ENCODE measurements at places on chromosomes 16 and 17.

DNA sequence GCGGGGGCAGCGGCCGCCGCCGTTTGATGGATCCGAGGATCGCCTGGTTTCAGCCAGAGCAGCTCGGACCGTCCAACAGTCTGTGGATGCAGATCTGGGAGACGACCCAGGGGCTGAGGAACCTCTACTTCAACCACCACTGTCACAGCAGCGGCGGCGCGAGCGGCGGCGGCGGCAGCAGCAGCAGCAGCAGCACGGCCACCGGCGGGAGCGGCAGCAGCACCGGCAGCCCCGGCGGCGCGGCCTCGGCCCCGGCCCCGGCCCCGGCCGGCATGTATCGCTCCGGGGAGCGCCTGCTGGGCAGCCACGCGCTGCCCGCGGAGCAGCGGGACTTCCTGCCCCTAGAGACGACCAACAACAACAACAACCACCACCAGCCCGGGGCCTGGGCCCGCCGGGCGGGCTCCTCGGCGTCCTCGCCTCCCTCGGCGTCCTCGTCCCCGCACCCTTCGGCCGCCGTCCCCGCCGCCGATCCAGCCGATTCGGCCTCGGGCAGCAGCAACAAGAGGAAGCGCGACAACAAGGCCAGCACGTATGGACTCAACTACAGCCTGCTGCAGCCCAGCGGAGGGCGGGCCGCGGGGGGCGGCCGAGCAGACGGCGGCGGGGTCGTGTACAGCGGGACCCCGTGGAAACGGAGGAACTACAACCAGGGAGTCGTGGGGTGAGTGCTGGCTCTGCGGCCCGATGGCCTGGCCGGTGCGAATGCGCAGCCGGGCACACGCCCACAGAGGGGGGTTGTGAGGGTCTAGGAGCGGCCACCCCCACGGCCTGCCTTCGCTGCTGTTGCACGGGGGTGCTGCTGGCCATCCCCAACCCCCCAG, 702 bp downstream of the TENT4B start:
- no peak overlapping the region for H3K27ac ChIP-seq
- H3K4me1 ChIP-seq = peaks cover 18% of the 10 kb centered on the region
- H3K36me3 ChIP-seq = peaks cover 1% of the 10 kb centered on the region
- DNase-seq = peak; percentile 28
- H3K27me3 ChIP-seq = no peaks in the 10 kb centered on the region

DNA sequence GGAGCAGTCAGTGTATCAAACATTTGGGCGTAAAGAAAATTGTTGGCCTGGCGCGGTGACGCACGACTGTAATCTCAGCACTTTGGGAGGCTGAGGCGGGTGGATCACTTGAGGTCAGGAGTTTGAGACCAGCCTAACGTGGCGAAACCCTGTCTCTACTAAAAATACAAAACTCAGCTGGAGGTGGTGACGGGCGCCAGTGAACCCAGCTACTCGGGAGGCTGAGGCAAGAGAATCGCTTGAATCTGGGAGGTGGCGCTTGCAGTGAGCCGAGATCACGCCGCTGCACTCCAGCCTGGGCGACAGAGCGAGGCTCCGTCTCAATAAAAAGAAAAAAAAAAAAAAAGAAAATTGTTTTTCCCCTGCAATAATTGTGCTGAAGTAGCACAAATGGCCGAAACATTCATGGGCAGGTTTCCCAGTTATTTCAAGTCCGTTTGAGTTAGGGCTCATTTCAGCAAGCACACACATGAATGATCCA, 1.4 kb downstream of the GCSH start:
- DNase-seq = no peak
- peaks cover 7% of the 10 kb centered on the region for H3K4me1 ChIP-seq
- no peaks in the 10 kb centered on the region for H3K27me3 ChIP-seq
- H3K4me3 ChIP-seq = peak overlapping the region; percentile 77

- H3K36me3 ChIP-seq = peaks cover 13% of the 10 kb centered on the region
- H3K4me3 ChIP-seq = no peak overlapping the region
- H3K27ac ChIP-seq = no peak overlapping the region
- no peaks in the 10 kb centered on the region for H3K27me3 ChIP-seq
Measured at GRCh38 chr17:51305182-51305581, 44.8 kb downstream of the UTP18 start.

GRCh38 chr17:73043686-73044581, 48.6 kb downstream of the SLC39A11 start:
- H3K36me3 ChIP-seq = peaks cover 4% of the 10 kb centered on the region
- no peak overlapping the region for H3K27ac ChIP-seq
- H3K27me3 ChIP-seq = peaks cover 10% of the 10 kb centered on the region
- no peak overlapping the region for H3K4me3 ChIP-seq

DNA sequence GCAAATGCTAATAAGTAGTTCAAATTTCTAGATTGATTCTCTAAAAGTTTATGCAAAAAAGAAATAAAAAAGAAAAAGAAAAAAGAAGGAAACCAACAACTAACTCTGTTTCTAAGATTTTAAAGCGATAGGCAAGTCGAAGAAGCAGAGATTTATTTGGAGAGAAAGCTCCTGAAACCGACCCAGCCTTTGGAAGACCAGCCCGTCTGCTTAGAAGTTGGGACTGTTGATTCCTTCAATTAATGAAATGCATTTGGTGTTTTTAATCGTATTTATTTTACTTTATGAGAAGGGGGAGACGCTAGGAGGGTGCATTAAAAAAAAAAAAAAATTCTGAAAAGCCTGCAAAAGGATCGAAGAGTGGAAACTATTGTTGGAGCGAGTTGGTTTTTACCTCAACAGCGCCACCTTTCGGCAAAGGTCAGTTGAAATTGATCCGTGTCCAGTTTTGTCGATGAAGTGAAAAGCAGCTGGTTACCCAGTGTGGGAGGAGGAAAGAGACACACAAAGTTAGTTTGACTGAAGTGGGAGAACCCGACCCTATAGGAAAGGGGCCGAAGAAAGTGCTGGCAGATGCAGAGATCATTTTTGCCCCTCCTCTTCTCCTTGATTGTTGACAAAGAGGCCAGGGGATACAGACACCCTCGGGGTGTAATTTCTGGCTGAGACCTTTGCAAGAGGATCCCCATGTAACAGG, 1.5 kb upstream of the MAF start:
- H3K27me3 ChIP-seq = no peaks in the 10 kb centered on the region
- H3K4me3 ChIP-seq = peak overlapping the region; percentile 87

Measured in progenitor cell of endocrine pancreas (in vitro differentiated cells).